ENCODE measurements at places on chromosomes 3 and 15.
A peak's percentile ranks its signal among the peaks of the same experiment; 100 is the strongest.

DNA sequence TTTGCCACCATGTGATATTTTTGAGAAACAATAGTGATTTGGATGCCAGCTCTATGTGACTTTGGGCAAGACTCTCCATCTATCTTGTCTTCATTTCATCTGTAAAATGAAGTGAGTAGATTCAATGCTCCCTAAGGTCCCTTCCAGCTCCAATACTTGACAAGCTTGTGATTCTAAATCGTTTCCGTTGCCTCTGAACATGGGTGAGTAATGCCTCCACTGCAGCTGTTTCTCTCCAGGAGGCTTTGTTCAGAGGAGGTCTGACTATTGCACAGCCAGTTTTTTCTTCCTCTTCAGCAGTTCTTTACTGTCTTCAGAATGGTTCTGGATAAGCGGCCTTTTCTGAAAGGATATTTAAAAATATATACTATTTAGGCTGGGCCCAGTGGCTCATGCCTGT, 14.8 kb upstream of the TMOD3 start:
- DNase-seq: no peak

GRCh38 chr3:99805160-99805559, 12.5 kb upstream of the CMSS1 start:
- DNase-seq: no peak

DNA sequence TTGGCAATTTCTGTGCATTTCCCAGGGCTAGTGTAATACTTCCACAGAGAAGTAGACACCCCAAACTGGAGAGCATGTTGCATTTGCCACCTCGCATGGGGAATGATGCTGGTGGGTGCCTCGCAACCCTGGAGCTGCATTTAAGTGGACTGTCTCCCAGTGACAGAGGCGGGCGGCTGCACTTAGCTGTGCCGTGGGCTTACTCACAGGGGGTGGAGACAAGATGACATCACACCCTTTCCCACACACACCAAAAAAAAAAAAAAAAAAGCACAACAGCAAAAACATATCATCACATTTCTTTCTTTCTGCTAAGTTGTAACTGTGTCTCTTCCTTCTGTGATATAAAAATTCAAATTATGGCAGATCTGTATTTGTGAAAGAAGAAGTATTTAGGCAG, at the start of gene ABI3BP:
Gene ABI3BP (minus strand): TSS at position 113 of the 400 bp plus-strand sequence. CDS start 37 bp downstream, at position 76.
- DNase-seq: peak; percentile 55

GRCh38 chr3:176075046-176075445, 1122.2 kb downstream of the TBL1XR1 start:
- DNase-seq: no peak

GRCh38 chr3:106018102-106018501, 149.3 kb upstream of the CBLB start:
- no peak for DNase-seq

GRCh38 chr15:27383726-27384125, 412.7 kb downstream of the GABRG3 start:
- no peak for DNase-seq

- DNase-seq: no peak
These were observed 426.4 kb downstream of the NLGN1 start for GRCh38 chr3:173823911-173824460.

DNA sequence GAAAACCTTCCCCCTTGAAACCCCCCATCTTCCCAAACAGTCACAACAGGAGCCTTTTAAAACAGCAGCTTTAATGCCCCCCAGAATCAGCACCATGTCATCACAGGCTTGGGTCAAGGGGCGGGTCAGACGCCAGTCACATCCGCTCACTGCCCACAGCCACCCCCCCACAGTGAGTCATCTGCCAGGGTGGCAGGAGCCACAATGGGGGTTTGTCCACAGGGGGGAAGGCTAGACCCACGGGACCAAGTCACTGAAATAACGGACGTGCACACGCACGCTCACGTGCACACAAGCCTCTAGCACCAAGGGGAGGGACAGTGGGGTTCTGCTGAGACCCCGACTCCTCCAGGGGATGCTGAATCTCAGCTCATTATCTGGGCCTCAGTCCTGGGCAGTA, 441 bp upstream of the UCN2 start:
- no peak for DNase-seq

Measured in omental fat pad (tissue), 4 donors.